ENCODE measurements at places on chromosomes 13 and 19.

GRCh38 chr13:23980160-23980551 lies 82.9 kb upstream of the C1QTNF9B start:
- DNase-seq, result peak; percentile 67

DNA sequence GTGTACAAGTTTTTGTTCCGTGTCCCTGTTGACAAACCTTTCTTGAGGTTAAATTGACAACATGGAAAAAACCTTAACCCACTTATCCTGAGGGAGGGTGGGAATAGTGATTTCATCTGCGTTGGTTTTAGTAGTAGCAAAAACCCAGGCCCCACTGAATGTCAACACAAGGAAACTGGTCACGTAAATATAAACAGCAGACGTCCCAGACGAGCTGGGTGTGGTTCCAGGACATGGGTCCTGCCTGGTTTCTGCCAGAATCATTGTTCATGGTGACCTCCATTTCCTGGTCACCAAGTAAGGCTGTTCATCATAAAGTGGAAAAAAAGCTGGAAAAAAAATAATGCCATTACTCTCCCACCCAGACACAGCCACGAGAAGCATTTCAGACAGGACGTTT lies 16.9 kb upstream of the F2RL3 start:
- no peak for DNase-seq

GRCh38 chr19:3698974-3699740 lies 1.1 kb downstream of the PIP5K1C start:
- DNase-seq, result no peak

DNA sequence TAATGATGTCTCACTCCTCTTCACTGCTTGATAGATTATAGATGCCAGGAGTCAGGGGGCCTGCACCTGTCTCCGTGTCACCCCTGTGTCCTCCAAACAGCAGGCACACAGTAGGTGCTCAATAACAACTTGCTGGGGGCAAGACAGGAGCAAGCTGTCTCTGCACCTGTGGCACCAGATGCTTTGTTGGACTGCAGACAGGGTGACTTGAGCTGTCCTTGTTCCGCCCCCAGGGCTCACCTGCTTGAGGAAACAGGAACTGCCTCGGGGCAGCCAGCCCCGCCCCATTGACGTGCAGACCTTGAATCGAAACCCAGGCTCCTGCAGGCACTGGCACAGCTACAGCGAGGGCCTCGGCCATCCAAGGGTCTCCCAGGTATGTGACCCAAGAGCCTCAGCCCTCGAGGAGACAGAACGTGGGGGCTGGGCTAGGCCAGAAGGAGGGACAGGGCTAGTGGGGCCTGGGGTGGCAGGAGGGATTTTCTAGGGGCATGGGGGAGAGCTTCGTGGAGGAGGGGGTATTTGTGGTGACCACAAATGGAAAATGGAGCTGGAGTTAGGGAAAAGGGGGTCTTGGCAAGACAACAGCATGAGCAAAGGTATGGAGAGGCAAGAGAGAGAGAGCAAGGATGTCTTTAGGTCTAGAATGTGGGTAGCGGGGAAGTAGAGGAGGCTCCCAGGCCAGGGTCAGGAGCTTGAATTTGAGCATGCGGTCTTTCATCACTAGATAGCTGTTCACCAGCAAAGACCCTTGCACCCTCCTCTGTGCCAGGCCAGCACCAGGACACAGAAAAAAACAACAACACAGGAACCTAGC lies at the start of gene HSH2D:
Gene HSH2D, plus strand, starts transcription at position 287 of the 817 bp plus-strand sequence. CDS start 5,066 bp downstream, outside the sequence.
- DNase-seq, result peak; percentile 69

GRCh38 chr19:38949580-38950367 lies 19.0 kb downstream of the MRPS12 start:
- peak; percentile 93 for DNase-seq
